Activated CD4-positive, alpha-beta T cell treated with anti-CD3 and anti-CD28 coated beads, Interleukin-2, amount 10 ng/mL, durations not matched to agents 24 days and 14 days (primary cell): ENCODE measurements at places on chromosomes 1 and 21. TPM values are rescaled to one million over a fixed set of nuclear protein-coding genes. Genes with fewer than 3 reads are reported as not detected.

DNA sequence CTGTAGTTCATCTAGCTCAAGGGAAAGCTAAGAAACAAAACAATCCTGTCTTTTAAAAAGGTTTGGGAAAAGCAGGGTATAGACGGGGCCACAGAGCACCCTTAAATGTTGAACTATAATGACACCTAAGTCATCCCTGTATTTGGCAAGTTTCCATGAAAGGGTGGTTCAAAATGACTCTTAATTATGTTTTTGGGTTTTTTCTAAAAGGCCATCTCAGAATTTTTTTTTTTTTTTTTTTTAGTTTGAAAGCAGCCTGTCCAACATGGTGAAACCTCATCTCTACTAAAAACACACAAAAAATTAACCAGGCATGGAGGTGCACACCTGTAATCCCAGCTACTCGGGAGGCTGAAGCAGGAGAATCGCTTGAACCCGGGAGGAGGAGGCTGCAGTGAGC is 22.2 kb downstream of the TOMM20 start:
- no peak for DNase-seq

PRAMEF25 gene
- not detected in 2 replicates for total RNA-seq

- DNase-seq, result no peak
Measured at GRCh38 chr1:54239631-54240031, 39.7 kb downstream of the MRPL37 start.

DNA sequence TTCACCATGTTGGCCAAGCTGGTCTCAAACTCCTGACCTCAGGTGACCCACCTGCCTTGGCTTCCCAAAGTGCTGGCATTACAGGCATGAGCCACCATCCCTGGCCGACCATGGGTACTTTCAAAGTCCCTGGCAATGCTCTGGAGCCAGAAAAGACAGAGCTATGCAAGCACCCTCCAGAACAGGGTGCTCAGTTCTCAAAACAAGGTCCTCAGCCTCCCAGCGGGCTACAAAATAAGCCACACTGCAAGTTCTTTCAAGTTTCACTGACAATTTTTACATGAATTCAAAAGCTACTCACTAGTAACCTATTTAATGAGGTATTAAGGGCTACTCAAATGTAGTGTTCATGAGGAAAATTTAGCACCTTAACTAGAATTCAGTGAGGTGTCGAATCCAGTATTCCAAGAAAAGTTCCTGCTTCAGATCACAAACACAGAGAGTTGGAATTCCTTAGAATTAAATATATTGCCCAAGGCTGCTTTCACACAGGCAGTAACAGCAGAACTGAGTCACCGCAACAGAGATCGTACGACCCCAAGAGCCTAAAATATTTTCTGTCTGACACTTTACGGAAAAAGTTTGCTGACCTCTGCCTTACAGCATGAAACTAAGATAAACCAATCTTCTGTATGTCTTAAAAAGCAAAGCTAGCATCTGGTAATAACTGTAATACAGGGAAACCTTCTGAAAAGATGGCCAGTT is 60.7 kb downstream of the HSF2BP start:
- no peak for DNase-seq

RPTN gene
- not detected in 2 replicates for total RNA-seq

OR2T11 gene
- total RNA-seq, result not detected in 2 replicates

- no peak for DNase-seq
Measured at GRCh38 chr1:170853302-170853701, 82.0 kb upstream of the MROH9 start.

GRCh38 chr1:31785020-31785946 is 21.1 kb upstream of the ADGRB2 start:
- DNase-seq, result no peak

AKNAD1 gene
- total RNA-seq, result not detected in 2 replicates

OPTC gene
- not detected in 2 replicates for total RNA-seq

TDRD5 gene
- total RNA-seq, result not detected in 2 replicates

DNA sequence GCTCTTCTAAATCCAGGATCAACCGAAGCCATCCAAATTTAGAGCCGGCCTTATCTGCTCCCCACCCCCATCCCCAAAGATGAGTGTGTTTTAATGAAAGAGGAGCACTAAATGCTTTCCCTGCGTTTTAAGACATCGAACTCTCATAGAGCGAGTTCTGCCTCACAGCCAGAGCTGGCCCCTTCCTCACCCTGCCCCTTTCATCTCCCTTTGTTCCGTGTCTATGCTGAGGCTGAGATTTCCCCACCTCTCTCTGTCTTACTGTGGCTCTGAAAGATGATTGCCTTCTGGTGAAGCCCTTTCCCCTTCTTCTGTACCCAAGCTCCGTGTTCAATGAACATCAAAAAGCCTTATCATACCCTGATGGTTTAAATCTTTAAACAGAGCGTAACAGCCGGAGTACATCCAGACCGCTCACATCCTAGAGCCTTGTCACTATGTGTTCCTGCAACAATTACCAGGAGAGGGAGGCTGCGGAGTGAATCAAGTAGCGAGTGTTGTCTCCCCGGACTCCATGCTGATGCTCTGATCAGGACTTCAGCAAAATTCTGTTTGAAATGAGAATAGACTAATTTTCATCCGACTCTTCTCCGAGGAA is 110.1 kb downstream of the ZNF326 start:
- no peak for DNase-seq

DNA sequence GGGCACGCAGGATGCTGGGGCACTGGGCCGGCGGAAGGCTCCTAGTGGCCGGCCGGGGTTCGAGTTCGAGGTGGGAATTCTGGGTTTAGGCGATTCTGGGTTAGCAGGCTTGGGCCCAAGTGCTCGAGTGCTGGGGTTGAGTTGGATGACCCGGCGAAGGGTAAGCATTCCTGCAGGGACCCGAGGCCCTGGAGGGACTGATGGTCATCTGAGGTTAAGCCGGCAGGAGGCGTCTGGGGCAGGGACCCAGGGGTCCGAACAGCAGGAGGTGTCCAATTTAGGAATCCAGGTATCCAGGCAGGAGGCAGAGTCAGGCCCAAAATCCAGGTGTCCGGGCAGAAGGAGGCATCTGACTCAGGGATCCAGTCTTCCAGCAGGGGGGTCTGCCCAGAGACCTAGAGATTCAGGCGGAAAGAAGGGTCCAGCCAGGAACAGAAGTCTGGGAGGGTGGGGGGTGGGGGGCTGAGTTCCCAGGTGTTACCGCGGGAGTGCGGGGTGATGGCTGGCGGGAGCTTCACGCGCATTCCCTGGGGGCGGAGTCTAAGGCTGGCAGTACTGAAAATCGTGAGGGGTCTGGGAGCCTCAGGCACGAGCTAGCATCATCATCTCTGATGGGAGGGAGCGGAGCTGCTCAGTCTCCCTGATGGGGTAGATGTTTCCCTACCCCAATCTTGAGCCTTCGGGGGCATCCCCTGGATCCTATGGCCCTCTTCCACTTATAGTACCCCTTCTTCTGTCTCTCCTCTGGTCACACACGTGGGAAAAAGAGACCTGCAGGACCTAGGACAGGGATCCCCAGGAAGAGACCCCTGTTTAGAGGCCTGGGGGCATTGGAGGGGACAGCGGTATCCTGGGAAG is 585 bp downstream of the GPR3 start:
- DNase-seq, result no peak

DNA sequence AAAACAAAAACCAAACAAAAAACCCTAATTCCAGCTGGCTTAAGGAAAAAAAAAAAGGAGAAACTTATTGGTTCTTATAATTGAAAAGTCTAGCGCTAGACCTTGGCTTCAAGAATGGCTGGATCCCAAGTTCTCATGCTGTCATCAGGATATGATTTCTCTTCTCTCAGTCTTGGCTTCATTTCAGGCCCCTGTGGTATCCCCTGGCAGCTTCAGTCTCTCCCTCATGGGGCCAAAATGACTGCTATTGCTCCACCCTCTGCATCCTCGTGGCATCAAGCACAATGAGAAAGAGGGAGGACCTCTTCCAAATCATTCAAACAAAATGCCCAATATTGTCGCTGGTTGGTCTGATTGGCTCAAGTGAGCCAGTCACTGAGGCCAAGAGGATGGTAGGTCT is 80.7 kb downstream of the GIPC2 start:
- no peak for DNase-seq

- no peak for DNase-seq
Measured at GRCh38 chr1:163535807-163536206, 214.1 kb downstream of the NUF2 start.

- DNase-seq, result no peak
Measured at GRCh38 chr1:70760154-70760553, 287.5 kb downstream of the PTGER3 start.

ADAMTS1 gene
- total RNA-seq, result 0.95 and 1.7 TPM in 2 replicates

DNA sequence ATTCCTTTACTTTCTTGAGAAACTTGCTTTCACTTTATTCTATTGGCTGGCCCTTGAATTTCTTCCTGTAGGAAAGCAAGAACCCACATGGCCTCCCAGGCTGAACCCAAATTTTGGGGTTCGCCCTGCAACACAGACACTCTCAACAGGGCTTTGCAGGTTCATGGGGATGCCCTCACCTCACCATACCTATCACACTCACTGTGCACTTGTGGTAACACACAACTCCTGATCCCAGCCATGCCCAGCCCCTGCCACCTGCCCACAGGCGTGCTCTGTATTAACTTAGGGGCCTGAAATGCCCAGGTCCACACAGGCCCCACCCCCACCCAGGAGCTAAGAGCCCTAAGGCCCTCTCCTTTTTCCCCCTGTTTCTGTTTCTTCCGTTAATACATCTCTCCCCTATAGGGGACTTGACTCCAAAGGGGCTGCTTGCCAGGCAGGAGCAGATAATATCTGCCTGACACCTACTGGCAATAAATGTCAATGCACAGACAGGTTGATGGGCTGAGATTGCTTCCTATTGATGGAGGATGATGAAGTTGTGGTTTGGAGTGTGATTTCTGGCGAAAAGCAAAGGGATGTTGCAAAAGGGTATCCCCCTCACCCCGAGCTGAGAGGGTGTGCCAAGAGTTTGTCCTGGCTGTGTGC is 171.5 kb downstream of the AJAP1 start:
- DNase-seq, result peak; percentile 50

DNA sequence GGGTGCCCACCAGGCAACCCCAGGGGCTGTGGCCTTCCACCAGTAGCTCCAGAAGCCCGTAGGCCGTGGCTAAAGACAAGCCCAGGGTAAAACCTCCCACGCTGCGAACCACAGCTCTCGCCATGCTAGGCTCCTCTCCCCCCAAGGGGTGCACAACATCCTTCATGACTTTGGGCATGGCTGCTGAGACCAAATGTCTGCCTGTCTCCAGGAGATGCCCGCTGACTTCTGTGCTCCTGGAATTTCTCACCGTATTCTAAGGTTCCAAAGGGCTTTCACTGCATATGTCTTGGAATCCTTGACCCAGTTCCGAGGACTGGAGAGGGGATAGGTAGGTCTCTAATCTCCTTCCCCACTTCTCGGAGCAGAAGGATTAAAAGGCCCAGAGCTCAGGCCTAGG is at the start of the genes DCST1 and DCST2:
DCST1 (plus strand) TSS at position 301 of the 400 bp plus-strand sequence. CDS start 213 bp downstream, outside the sequence.
DCST2 (minus strand) TSS at position 258 of the 400 bp plus-strand sequence; CDS start at position 178, 80 bp downstream.
- DNase-seq, result no peak

- DNase-seq, result no peak
Measured at GRCh38 chr1:177010211-177010825, 154.2 kb downstream of the ASTN1 start.

SELL gene
- total RNA-seq, result 82.3 and 92.7 TPM in 2 replicates

DNA sequence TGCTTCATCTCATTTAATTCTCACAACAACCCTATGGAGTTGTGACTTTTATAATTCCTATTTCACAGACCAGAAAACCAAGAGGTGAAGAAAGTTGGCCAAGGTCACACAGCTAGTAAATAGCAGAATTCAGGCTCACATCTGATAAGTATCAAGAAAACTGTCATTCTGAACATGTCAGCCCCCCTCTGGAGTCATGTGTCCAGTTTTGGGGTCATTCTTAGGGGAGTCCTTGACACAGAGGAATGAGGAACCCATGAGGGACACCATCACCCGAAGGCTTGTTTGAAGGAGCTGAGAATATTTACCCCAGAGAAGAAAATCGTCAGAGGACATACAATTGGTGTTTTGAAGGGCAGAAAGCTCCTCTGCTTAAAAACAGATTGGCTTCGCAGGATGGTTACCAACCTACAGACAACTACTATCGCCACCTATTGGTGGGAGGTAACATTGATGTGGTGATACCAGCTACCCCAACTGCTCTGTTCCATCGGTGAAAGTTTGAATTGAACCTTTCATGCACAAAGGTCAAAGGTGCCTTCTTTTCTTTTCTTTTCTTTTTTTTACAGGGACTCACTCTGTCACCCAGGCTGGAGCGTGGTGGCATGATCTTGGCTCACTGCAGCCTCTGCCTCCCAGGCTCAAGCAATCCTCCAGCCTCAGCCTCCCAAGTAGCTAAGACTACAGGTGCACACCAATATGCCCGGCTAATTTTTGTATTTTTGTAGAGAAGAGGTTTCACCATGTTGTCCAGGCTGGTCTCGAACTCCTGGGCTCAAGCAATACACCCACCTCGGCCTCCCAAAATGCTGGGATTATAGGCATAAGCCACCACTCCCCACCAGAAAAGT is 31.3 kb downstream of the NCMAP start:
- peak; percentile 89 for DNase-seq

GRCh38 chr1:157096881-157097280 is 2.7 kb downstream of the ETV3L start:
- no peak for DNase-seq

DNA sequence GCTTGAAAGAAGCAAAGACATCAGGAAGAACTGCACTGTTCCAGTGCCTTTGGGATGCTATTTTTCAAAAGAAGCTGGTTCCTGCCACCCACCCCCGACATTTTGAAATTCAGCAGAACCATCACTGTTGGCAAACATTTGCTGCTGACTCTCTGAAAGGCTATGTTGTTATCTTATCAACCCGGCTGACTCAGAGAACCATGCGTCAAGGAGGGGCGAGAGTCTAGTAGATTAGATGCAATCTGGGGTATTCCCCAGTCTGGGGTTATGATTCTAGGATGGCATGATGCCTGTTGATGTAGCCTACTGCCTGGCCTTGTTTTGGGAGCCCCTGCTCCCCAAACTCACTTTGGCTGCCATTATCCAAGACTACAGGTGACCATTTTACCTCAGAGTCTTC is 267.8 kb upstream of the RUNX1 start:
- no peak for DNase-seq

DNA sequence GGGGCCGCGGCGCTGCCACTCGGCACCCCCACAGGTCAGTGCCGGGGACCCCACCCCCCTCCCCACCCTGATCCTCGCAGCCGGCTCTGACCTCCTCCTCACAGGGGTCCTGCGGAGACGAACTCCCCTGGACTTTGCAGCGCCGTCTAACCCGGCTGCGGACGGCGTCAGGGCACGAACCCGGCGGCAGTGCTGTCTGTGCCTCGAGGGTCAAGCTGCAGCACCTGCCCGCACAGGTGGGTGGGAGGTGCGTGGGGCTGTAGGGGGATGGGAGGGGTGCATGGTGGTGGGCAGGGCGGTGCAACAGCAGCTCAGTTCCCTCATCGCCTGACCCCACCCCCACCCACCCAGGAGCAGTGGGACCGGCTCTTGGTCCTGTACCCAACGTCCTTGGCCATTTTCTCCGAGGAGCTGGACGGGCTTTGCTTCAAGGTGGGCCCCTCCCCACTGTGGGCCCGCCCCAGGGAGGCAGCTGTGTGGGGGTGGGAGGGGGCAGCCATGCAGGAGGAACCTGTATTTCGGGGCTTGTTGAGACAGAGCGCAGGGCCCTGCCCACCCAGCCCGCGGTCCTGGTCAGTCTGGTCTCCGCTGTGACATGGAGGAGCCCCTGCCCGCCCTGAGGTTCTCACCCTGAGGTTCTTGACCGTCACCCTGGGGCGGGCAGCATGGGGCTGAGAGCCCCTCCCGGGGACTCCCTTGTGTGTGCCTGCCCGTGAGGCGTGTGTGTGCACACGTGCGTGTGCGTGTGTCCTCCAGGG is 4.9 kb downstream of the PLEKHN1 start:
- DNase-seq, result no peak

GRCh38 chr1:45621895-45622523 is 1.8 kb downstream of the CCDC17 start:
- DNase-seq, result no peak

GRCh38 chr1:51295926-51296325 is 34.4 kb downstream of the TTC39A start:
- DNase-seq, result no peak

GRCh38 chr1:210252621-210253051 is 20.0 kb downstream of the SERTAD4 start:
- no peak for DNase-seq
